ENCODE measurements at places on chromosomes 3 and 15. TPM values are rescaled to one million over a fixed set of nuclear protein-coding genes. Genes with fewer than 3 reads are reported as not detected.

DNA sequence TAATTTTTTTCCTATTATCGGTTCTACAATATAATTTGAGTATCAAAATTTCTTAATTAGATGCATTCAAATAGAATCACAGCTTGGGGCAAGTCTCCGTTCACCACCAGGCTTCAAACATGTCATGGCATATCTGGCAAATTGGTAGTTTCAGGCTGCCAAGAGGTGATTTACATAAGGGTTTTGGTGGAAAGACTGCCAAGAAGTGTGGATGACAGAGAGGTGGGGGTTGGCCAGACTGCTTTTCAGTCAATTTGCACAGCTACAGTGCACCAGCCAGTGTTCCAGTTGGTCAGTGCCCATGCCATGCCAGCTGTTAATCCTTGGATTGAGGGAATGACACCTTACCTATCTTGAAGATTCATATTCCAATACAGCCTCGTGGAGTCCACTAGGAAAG lies 8.4 kb upstream of the GSK3B start:
- DNase-seq, result no peak

- DNase-seq, result no peak
These were observed 953.8 kb upstream of the GBE1 start for GRCh38 chr3:82715091-82715856.

DNA sequence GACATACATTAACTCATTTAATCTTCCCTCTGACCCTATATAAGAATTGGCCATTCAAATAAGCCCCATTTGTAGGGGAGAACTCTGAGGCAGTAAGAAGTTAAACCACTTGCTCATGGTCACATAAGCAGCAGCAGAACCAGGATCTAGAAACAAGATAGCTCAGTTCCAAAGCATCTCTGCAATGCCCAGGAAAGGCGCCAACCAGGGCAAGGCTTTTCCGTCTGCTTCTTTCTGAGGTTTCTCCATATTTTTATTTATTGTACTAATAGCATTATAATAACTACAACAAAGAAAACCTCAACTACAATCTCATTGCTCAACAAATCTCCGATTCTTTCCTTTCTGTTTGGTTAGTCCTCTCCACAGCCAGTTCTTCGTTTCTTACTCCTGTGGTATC lies 4.3 kb upstream of the UBE2E2 start:
- no peak for DNase-seq

GRCh38 chr15:55267401-55268175 lies 22.0 kb downstream of the RAB27A start:
- DNase-seq, result no peak

- no peak for DNase-seq
These were observed at the start of gene AMT for GRCh38 chr3:49422379-49423248. Gene AMT (minus strand): TSS chr3:49422473. CDS start chr3:49422450, 23 bp downstream.

DNA sequence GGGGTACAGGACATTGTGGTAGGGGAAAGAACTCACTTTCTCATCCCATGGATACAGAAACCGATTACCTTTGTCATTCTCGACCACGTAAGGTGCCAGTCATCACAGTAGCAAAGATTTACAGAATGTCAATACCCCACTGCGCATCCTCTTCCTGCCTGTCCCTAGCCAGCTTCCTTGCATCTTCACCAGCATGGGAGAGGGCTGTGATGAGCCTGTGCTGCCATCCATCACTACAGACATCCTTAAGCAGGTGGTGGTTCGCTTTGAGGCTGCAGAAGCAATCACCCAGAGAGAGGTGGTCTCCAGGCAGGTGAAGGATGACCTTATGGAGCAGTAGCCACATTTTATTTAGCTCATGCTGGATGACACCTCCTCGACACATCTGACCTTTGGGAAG lies 23.3 kb upstream of the ARIH1 start:
- DNase-seq, result no peak

- DNase-seq, result no peak
These were observed 7.0 kb downstream of the RASL12 start for GRCh38 chr15:65060641-65061397.

DNA sequence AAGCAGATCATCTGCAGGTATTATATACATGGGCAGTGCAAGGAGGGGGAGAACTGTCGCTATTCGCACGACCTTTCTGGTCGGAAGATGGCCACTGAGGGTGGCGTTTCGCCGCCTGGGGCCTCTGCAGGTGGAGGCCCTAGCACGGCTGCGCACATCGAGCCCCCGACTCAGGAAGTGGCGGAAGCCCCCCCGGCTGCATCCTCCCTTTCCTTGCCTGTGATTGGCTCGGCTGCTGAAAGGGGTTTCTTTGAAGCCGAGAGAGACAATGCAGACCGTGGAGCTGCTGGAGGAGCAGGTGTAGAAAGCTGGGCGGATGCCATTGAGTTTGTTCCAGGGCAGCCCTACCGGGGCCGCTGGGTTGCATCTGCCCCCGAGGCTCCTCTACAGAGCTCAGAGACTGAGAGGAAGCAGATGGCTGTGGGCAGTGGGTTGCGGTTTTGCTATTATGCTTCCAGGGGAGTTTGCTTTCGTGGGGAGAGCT lies 639 bp downstream of the MKRN3 start:
- peak; percentile 80 for DNase-seq

GRCh38 chr3:185825006-185825638 lies at the start of gene IGF2BP2:
Gene IGF2BP2 (minus strand): TSS chr3:185825042. CDS start chr3:185824960, 82 bp downstream.
- peak; percentile 87 for DNase-seq

The SLC2A2 gene
- not detected for total RNA-seq

Measured in lung microvascular endothelial cell (primary cell).